ENCODE measurements at places on chromosomes 3 and 15. TPM values are rescaled to one million over a fixed set of nuclear protein-coding genes. Genes with fewer than 3 reads are reported as not detected.

The NUP210 gene
- total RNA-seq: 73.9 TPM

The LMAN1L gene
- total RNA-seq: not detected

The RBP2 gene
- total RNA-seq: not detected

The ROPN1 gene
- total RNA-seq: 0.27 TPM

The KCNAB1 gene
- 0.69 TPM for total RNA-seq

The FBXO40 gene
- 0.23 TPM for total RNA-seq

The PIGBOS1 gene
- 9.1 TPM for total RNA-seq

The GALNT15 gene
- total RNA-seq: not detected

The MIX23 gene
- 57.7 TPM for total RNA-seq

The PARP15 gene
- 0.12 TPM for total RNA-seq

The GUCA1C gene
- not detected for total RNA-seq

The TRPM1 gene
- total RNA-seq: not detected

The CFAP92 gene
- total RNA-seq: 1.6 TPM

The THRB gene
- total RNA-seq: 8.0 TPM

The SLC28A1 gene
- total RNA-seq: not detected

The TMC3 gene
- total RNA-seq: not detected

The FAM98B gene
- 30.8 TPM for total RNA-seq

The THAP10 gene
- total RNA-seq: 5.5 TPM

The SIDT1 gene
- 0.10 TPM for total RNA-seq

The HIGD2B gene
- total RNA-seq: not detected

The CHRD gene
- total RNA-seq: 0.66 TPM

The PDCD7 gene
- 16.5 TPM for total RNA-seq

The BFSP2 gene
- not detected for total RNA-seq

The CPN2 gene
- total RNA-seq: not detected

The PROK2 gene
- total RNA-seq: 2.1 TPM
